ENCODE measurements at places on chromosomes 11 and 22.

DNA sequence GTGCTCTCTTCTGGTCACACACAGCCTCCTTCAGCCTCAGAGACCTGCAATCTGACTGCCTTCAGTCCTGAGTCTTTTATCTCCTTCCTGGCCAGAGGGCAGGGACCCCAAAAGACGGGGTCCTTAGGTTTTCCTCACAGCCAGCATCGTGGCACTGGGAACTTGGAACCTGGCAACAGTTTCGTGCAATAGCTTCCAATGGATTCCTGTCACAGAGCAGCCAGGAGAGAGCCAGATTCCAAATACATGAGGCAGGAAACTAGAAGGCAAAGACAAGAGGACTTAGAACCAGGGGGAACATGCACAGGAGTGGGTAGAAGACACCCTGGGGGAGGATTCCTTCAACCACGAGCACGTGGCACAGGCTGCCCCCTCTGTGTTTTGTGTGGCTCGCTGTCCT is 48.6 kb downstream of the C11orf91 start:
- no peak for DNase-seq

DNA sequence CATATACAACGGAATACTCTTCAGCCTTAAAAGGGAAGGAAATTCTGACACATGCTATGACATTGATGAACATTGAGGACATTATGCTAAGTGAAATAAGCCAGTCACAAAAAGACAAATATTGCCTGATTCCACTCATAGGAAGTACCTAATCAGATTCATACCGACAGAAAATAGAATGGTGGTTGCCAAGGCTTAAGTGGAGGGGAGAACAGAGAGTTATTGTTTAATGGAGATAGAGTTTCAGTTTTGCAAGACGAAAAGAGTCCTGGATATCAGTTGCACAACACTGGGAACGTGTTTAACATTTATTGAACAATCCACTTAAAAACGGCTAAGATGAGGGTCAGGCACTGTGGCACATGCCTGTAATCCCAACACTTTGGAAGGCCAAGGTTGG is 45.6 kb upstream of the HIPK3 start:
- no peak for DNase-seq

GRCh38 chr11:47649276-47649675 is 6.9 kb upstream of the MTCH2 start:
- DNase-seq: no peak

DNA sequence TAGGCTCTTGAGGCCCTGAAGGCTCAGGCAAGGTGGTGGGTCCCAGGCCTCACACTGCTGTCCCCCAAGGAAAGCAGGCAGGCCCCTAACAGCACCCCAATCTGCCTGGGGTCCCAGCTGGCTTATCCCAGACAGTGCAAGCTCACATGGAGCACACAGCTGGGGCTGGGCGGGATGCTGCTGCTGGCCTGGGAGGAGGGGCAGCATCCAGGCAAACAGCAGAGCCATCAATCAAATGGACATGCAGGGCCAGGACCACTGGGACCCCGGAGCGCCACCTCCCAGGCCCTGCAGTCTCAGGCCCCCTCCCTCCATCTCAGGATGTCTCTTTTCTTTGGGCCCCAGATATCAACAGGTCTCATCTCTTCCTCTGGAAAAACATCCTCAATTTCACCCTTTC is 140.3 kb downstream of the BRD1 start:
- no peak for DNase-seq

DNA sequence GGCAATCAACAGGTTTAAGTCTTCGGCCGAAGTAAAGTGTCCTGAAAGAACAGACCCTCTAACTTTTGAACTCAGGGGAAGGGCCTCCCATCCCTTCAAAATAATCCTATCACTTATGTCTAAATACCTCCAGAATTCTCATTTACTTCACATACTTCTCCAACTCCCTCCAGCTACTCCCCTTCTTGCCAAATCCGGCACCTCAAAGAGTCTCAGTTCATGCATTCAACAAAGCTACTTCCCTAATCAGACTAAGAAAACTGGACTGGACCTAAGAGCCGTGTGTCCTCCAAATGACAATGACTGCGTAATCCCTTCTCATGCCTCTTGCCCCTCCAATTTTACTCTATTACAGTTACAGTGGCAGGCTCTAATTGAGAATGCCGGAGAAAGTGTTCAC is 1.3 kb downstream of the DDB1 start:
- no peak for DNase-seq

DNA sequence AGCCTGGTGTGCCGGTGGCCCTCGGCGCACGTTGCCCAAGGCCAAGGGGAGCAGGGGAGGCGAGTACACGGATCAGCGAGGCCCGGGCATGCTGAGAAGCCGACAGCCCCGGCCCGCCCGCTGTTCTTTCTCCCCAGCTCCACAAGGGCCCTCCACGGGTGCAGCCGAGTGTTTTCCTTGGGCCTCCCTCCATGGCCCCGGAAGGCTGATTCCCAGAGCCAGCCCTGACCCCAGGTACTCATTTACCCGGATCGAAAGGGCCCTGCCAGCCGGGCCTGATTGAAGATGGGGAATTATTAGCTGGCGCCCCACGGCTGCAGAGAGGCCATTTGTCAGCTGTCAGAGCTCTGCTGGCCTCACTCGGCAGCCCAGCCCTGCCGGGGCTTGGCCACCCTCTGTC is 53.1 kb downstream of the WNT7B start:
- no peak for DNase-seq

DNA sequence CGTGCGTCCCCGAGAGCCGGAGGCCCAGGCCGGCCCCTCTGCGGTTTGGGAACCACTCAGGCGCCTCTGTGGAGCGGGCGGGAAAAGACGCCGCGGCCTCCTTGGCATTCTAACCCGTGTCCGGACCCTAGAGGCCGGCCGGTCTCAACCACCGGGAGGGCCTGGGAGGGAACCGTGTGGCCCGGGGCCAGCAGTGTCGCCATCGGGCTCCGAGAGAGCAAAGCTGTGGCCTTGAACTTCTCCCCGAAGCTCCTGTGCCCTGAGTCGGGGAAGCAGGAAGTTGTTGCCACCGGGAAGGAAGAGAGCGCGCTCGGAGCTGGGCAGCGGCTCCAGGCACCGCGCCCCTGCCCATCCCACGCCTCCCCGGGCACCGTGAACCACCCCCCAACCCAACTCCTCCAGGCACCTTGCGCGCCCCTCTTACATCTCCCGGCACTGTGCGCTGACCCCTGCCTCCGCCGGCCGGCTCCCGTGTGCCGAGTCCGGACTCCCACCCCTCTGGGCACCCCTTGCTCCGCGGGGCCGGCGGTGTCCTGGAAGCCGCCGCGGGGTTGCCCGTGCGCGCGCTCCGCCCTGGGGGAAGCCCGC is 80.0 kb upstream of the PPARA start:
- DNase-seq: no peak

- no peak for DNase-seq
Observed at GRCh38 chr11:86101941-86102407, 33.1 kb upstream of the PICALM start.

GRCh38 chr11:129282634-129283033 is 90.5 kb upstream of the ARHGAP32 start:
- no peak for DNase-seq

- DNase-seq: no peak
Observed at GRCh38 chr11:35335226-35335625, 84.1 kb downstream of the SLC1A2 start.

- no peak for DNase-seq
Observed at GRCh38 chr11:13052130-13052571, 43.0 kb downstream of the RASSF10 start.

GRCh38 chr11:20117291-20117690 is 43.0 kb downstream of the DBX1 start:
- no peak for DNase-seq

GRCh38 chr11:113553915-113554314 is 78.7 kb upstream of the DRD2 start:
- DNase-seq: no peak

- DNase-seq: no peak
Observed at GRCh38 chr22:48711031-48711431, 1116.6 kb downstream of the BRD1 start.

DNA sequence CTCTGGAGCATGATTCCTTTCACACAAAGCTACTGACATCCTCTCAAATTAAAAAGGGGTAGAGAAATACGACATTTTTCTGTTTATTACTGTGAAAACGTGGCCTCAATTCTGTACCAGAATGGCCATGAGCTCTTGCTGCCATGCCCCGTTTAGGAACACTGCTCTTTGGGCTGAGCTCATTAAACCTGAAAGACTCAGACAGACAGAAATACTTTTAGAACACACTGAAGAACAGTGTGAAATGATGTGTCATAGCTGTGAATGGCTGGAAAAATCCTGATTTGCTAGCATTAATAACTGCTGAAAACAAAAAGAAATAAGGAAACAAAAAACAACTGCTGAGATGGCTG is 32.2 kb upstream of the TMEM135 start:
- DNase-seq: no peak

- DNase-seq: no peak
Observed at GRCh38 chr11:59641156-59641555, 25.6 kb upstream of the OSBP start.

DNA sequence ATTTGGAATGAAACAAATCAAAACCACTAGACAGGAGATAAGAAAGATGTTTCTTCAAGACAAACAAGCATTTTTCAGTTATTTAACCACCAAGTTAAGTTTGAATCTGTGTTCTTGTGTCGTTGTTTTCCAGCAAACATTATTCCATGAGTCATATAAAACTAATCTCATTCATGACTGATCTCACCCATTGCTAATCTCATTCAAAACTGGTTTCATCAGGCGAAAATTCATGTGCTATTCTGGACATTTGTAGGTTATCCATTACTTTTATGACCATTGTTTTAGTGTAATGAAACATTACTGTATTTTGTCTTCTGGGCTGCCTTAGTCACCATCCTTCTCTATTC is 221.8 kb downstream of the DDX10 start:
- no peak for DNase-seq

GRCh38 chr11:86446163-86446923 is 71.7 kb downstream of the CCDC81 start:
- DNase-seq: no peak

DNA sequence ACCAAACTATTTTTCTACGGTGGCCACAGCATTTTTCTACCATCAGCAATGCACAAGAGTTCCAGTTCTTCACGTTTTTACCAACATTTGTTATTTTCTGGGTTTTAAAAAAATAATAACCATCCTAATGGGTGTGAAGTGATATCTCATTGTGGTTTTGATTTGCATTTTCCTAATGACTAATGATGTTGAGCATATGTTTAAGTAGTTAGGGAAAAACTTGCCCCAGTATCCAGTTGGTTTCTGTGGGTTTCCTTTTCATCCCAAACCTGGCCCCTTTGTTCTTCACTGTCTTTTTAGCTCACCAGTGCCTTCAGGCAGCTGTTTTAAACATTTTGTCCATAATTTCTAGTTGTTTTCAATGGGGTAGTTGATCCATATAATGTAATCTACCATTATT is 14.7 kb upstream of the PTS start:
- DNase-seq: no peak

DNA sequence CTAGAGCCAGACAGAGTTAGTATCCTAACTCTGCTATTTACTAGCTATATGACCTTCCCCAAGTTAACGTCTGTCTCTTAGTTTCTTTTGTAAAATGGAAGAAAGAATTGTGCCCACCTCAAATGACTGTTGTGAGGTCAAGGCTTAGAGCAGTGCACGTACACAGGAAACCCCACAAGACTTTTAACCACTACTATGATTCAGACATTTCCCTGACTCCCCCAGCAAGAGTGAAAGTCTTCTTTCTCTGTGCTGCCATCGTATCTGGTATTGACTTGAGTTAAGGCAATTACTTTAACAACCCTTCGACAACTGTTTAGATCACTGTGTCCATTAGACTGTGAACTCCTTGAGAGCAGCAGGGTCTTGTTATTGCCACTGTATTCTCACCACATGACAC is 2.6 kb upstream of the OR52W1 start:
- no peak for DNase-seq

GRCh38 chr22:41822317-41823057 is 10.4 kb upstream of the SREBF2 start:
- DNase-seq: peak; percentile 71

GRCh38 chr11:125264100-125265022 is 99.8 kb downstream of the PKNOX2 start:
- no peak for DNase-seq

DNA sequence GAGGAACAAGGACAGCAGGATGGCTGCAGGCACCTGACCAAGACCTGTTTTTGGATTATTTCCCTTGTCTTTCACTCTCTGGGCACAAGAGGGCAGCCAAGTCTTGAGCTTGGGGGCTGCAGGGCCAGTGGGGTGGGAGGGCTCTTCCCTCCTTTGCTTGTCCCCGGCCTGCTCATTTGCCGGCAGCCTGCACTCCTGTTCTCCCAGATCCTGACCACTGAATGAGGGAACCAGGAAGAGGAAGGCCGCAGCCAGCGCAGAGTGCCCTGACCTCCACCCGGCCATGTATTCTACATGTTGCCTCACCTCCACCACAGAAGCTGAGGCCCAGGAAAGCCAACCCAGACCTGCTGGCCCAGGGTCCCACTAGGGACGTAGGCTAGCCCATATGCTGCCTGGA is 15.5 kb upstream of the NNMT start:
- no peak for DNase-seq

DNA sequence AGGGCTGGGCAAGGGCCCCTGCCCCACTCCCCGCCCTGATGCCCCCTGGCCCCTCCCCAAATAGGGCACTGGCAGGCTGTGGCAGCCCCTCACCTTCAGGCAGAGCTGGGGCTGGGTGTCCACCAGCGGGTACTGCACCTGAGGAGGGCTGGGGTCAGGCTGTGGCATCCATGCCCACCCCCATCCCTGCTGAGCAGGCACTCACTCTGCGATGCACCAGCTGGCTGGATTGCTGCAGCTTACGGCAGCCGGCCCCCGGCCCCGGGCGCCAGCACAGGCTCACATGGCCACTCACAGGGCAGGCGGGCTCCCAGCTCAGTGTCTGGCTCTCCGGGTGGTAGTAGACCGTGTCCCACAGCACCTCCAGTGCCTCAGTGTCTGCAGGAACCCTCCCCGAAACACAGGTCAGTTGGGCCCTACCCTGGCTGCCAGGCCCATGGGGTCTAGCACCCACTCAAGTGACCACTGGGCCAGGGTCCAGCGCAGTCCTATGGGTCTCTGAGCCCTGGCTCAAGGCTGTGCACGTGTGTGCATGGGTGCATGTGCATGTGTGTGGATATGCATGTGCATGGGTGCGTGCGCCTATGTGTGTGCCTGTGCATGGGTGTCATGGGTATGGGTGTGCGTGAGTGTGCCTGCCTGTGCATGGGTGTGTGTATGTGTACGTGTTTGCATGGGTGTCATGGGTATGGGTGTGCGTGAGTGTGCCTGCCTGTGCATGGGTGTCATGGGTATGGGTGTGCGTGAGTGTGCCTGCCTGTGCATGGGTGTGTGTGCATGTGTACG is 14.4 kb downstream of the IL17REL start:
- DNase-seq: no peak

- no peak for DNase-seq
Observed at GRCh38 chr11:122319691-122320620, 203.9 kb upstream of the BLID start.

DNA sequence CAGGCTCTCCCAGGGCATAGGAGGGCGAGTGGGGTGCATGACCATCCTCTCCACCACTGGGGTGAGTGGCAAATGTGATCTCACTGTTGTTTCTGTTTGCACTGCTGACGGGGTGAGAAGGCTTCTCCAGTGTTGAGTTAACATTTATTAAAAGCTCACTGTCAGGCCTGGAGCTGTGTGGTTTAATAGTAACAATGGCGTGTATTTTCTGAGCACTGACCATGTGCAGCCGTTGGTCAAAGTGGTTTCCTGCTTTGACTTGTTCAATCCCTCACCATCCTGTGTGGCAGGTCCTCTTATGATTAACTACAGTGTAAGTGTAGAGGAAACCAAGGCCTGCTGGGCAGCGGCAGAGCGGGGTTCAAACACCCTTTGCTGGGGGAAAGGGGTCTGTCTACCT is 4.4 kb downstream of the A4GALT start:
- DNase-seq: no peak
